Ecto neural progenitor cell (in vitro differentiated cells): ENCODE measurements at places on chromosomes 5 and 9.
A peak's percentile ranks its signal among the peaks of the same experiment; 100 is the strongest.

DNA sequence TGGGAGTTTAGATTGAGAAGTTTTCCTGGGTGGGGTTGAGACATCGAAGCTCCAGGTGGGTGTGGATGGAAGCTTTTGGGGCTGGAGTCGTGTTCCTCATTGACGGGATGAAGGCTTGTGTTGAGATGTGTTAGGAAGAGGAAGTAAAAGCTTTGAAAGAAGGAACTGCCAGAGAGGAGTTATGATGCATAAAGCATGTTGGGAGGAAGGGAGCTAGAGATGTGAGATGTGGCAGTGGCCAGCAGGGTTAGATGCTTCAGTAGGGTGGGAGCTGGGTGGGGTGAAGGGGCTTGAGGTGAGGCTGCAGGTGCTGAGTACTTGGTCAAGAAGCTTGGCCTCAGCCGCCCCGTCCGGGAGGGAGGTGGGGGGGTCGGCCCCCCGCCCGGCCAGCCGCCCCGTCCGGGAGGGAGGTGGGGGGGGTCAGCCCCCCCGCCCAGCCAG lies 56.7 kb downstream of the HSPA4 start:
- no peak for DNase-seq

DNA sequence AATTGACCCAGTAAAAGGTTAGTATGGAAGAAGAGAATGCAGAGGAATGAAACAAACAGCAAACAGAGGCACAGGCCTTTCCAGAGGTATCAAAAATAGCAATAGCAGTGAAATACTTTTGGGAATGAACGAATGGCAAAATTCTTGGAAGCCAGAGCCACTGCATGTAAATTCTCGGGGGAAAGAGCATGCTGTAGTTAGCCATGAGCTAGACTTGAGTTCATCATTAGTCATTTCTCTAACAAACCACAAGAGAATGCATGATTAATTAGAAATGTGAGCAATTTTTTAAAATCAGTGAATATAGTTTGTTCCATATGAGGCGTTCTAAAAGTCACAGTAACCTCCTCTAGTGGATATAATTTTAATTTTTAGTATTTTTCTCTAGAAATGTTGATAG lies 170.3 kb upstream of the PRR16 start:
- DNase-seq = no peak

DNA sequence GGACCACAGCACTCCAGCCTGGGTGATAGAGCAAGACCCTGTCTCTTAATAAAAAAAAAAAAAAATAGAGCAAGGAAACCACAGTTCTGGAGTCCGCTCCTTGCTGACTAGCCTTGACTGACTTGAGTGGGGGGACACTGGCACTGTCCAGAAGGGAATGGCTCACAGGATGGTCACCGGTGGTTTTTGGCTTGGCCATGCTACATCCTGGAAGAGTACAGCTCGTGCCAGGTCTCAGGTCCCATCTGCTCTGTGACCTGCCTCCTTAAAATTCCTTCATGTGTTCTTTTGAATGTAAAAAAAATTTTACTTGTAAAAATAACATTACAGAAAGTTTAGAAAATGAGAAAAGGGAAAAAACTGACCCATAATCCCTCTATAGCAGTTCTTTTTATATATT lies 5.6 kb downstream of the NANS start:
- no peak for DNase-seq

DNA sequence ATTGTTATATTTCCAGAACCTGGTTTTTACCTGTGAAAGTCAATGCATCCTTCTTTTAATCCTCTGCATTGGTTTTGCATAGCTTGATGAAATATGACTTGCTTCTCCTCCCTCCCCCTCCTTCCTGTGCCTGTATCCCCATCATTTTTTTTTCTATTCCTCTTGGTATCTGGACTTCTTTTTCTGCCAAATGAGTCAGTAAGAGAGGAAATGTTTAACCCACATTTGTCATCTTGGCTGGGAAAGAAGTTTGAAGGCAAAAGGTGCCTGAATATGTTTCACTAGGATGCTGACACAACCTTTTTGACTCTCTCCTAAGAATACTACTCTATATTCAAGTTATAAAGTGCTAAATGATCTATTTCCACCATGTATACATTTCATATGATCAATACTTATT lies 35.5 kb upstream of the CDKN2B start:
- DNase-seq = no peak

DNA sequence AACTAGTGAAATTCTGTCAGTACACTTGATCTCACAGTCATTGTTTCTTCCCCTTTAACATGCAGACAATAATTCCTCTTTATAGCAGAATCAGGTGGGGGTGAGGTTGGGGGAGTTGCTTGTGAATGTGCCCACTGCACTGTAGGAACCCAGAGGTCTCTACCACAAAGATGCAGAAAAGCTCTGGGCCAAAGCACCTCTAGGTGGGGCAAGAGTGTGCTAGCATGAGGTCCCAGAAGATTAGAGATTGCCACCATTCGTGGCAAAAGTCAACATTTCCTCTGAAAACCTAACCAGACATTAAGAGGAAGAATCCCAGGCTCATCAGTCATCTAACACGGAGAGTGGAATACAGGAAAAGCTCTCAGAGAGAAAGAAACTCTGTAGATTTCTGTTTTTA lies 74.5 kb downstream of the PTCD2 start:
- DNase-seq = no peak

DNA sequence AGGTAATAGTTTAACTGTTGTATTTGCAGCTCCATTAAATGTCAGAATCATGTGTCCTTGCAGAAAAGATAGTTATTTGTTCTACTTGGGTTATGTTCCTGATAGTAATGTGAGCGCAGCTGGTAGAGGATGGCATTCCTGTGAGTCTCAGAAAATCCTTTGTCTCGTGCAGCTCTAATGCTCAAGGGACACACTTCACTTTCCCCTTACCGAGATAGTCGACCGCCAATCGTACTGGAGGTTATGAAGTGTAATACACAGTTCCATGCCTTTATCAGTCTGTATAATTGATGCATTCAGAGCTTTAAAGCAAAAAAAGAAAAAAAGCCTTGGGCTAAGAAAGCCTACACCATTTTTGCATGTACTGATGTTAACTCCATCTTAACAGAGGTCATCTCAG lies 60.2 kb upstream of the SRP19 start:
- no peak for DNase-seq

DNA sequence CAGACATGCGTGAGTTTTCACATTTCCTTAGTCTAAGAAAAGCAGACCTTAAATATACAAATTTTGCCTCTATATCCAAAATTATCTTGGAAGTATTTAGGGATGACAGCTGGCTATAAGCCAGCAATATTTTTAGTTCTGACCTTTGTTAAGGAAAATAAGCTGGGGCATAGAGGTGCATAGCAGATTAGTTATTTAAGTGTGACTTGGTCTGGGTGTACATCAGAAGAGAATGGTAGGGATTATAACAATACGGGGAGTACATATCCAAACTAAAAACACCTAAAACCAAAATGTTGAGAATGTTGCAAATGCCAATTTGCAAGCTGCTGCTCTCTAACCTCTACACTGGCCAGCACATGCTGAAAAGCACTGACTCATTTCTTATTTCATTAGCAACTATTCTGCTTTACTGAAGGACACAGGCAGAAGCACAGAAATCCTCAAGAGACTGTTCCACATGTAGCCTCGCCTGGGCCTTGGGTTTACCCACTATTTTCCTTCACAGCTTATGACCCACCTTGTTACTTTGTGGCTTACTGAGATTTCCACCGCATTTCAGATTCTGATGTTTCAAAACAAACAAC lies 22.3 kb downstream of the LEAP2 start:
- DNase-seq = no peak

DNA sequence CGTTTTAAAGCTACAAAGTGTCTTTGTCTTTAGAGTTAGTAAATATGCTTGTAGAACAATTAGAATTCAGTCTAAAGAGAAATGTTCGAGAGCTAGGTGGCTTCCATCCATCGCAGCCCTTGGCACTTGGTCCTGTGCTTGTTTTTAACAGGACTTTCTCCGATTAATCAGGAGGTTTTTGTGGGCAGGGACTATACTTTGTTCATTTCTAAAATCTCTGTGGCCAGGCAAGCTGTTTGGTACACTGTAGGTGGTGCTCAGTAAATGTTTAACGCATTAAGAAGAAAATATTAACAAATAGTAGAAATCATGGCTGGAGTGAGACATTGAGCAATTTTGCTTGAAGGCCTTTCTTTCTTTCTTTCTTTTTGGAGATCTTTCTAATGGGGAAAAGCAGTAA lies 20.8 kb downstream of the AGXT2 start:
- DNase-seq = no peak

- DNase-seq = no peak
Measured at GRCh38 chr9:91907484-91908292, 42.3 kb downstream of the ROR2 start.

DNA sequence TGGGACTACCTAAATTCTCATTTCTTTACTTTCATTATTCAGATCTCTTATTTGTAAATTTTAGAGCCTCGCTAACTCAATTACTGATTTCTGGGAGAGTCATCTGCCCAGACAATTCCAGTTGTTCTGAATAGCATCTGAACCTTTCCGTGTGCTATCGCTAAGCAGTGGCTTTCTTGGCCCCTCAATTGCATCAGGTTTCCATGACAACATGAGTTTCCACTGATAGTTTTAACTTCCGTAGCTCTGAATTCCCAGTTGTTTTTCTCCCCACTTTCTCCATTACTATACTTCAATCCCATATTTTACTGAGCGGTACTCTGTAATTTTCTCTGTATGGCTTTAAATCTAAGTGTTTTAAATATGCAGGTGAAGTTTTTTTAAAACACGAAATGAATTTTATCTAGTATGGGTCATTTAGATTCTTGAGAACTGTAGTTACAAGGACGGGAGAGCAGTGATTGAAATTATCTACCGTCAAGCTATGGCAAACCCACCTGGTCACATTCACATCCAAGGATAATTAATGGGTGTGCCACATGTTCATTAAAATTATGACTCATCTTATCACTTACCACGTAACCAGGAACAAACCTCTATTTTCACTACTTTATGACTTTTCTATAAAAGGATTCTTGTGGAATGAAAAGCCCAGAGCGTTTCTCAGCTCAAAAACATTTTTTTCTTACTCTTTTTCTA lies 223.5 kb upstream of the PCSK5 start:
- no peak for DNase-seq

GRCh38 chr9:76987594-76988200 lies 31.8 kb upstream of the FOXB2 start:
- DNase-seq = no peak

GRCh38 chr5:135208903-135209721 lies 175.1 kb upstream of the PITX1 start:
- peak; percentile 41 for DNase-seq

GRCh38 chr5:144697847-144698262 lies 527.2 kb downstream of the KCTD16 start:
- no peak for DNase-seq
